Ascending aorta (tissue), 2 donors: ENCODE measurements at places on chromosomes 3 and 15.

GRCh38 chr15:68814596-68814995 is 6.1 kb downstream of the ANP32A start:
- no peak for DNase-seq

DNA sequence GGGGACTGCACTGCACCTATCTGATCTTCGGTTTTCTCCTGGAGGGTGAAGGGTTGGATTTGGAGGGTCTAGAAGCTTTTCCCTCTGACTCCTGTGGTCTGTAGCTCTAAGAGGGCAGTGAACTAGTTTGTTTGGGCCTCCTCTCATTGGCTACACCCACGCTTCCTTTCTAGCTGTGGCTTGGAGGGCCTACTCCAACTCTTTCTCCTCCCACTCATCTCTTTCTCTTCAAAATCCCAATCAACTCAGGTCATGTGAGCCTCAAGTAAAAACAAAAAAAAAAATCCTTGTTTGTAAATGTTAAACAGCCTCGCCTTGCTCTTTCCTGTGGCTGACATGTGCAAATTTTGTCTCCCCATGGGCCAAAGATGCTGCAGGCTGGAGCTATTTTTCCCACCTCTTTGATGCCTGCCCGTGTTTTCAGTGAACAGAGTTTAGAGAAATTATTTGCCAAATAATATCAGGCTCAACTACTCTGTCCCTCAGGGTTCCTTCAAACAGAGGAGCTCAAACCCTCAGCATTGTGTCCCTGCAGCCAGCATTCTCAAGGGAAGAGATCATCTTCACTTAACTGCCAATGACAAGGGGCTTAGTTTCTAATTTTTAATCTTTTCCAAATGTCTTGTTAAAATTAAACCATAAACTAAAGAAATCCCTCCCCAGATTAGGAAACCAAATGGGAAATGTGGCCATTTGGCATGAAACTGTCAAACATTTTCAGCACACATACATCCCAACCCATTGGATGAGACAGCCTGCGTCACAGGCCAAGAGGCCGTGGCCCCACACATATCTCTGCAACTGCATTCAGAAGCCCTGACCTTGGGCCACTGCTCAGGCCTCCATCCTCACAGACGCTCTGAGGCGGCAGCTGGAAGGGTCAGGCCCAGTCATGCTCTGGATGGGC is 114.8 kb upstream of the THBS1 start:
- DNase-seq = no peak

DNA sequence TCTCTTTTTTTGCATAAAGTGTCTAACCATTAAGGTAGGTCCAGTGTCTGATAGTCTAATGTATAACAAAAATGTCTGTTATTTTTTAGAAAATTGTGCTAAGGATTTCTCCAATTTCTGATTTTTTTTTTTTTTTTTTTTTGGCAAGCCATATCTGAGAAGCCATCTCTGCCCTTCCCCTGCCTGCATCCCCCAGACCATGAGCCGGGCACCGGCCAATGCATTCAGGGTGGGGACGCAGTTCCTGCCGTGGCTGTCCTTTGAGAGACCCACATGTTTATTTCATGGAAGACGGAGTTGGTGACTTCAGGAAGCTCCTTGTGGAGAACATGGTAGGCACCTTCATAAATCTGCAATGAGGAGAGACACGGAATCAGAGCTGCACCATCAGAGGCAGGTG is 19.2 kb downstream of the ABTB1 start:
- no peak for DNase-seq

- DNase-seq = no peak
Measured at GRCh38 chr3:37435572-37435971, 261.2 kb upstream of the LRRFIP2 start.

GRCh38 chr3:58164906-58165821 is 45.6 kb downstream of the DNASE1L3 start:
- no peak for DNase-seq

- DNase-seq = no peak
Measured at GRCh38 chr3:42106646-42107045, 15.5 kb downstream of the TRAK1 start.
